BJ (cell line): ENCODE measurements at places on chromosomes 2 and 18. TPM values are rescaled to one million over a fixed set of nuclear protein-coding genes. Genes with fewer than 3 reads are reported as not detected.

MC5R gene
- polyA plus RNA-seq = not detected in 2 replicates

SPAST gene
- 4.5 and 10.3 TPM in 2 replicates for polyA plus RNA-seq

SRD5A2 gene
- 0.01 TPM in 1 of 2 replicates, not detected in the other for polyA plus RNA-seq

CELF4 gene
- polyA plus RNA-seq = not detected in 2 replicates

KCNE4 gene
- polyA plus RNA-seq = 16.6 and 18.5 TPM in 2 replicates

RAD51AP2 gene
- not detected in 2 replicates for polyA plus RNA-seq

DNA sequence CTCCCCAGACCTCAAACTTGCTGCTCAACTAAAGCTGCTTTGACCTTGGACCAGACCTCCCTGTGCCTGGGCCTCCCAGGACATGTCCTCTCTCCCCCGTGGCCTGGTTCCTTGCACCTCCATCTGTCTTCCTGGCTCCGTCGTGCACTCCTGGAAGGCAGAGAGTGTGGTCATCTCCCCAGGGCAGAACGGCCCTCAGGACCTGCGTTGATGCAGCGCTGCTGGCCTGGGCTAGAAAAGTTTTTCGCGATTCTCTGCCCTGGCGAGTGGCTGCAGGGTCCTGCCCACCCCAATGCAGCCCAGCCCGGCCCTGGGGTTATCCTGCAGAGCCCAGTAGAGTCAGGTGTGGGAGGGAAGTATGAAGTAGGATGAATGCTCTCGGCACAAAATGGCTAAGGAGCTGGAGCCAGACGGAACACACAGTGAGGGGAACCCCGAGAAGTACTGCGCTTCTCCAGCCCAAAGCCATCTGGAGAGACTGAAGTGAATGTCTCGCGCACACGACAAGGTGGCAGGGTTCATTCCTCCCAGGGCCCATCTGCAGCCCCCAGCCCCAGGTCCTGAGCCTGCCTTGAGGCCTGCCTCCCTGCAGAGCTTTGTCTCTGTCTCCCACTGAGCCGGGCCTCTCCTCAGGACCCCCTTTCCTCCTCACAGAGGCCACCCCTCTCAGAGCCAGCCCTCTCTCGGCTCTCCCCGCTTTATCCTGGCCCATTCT lies 41.7 kb downstream of the ATOH8 start:
- DNase-seq = no peak

DNA sequence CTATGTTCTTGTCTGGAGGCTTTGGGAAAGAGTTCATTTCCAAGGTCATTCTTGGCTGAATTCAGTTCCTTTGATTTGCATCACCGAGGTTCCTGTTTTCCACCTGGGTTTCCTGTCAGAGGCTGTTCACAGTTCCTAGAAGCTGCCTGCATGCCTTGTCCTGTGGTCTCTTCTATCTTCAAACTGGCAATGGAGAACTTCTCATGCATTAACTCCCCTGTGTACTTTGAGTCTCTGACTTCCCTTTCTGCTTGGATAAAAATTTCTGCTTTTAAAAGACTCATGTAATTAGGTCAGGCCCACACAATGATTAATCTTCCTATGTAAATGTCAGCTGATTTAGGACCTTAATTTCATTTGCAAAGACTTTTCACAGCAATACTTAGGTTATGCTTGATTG lies 499.3 kb upstream of the FANCL start:
- DNase-seq = no peak

- no peak for DNase-seq
Measured at GRCh38 chr18:63588909-63589308, 1.8 kb downstream of the SERPINB13 start.

DNA sequence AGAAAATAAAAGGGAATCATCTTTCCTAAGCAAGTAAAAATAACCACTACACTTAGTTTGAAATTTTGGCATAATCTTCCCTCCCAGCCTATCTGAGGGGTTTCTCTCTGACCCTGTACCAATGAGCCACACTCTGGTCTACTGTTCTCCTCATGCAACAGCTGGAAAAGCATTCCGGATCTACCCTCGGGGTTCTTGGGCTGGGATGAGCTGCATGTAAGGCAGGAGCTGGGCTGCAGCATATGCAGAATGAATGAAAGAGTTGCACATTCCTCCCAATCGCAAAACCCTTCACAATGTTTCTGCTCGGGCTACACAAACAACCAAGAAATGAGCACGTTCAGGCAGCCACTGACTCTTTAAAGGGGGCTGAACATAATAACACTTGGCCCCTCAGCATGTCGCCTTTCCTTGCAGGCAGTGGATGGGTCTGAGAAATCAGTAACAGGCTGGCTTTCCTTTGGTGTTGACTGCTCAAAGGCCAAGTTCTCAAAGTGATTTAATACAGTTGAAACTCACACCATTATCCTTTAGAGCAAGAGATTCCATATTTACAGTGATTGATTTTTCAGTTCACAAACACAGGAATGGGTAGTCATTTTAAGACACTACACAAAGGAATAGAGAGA lies 180.4 kb upstream of the ZFP36L2 start:
- DNase-seq = no peak

DNA sequence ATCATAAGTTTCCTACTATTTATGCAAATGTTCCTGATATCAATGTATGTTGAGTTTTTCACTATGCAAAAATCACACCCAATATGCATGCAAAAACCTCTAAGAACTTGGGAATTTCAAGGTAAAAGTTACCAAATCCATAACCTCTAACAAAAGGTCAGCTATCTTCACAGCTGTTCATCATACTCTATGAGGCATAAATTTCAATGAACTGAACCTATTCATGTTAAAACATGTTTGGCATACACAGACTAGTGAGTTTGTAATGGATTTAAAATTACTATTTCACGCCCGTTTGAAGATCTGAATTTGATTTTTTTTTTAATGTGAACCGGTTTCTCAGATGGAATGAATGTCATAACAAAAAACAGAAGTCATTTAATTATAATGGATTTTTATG lies 100.2 kb downstream of the ATAD2B start:
- no peak for DNase-seq

GRCh38 chr2:43164686-43165085 lies 61.7 kb downstream of the ZFP36L2 start:
- DNase-seq = no peak

- no peak for DNase-seq
Measured at GRCh38 chr18:48683661-48684060, 144.8 kb downstream of the CTIF start.

DNA sequence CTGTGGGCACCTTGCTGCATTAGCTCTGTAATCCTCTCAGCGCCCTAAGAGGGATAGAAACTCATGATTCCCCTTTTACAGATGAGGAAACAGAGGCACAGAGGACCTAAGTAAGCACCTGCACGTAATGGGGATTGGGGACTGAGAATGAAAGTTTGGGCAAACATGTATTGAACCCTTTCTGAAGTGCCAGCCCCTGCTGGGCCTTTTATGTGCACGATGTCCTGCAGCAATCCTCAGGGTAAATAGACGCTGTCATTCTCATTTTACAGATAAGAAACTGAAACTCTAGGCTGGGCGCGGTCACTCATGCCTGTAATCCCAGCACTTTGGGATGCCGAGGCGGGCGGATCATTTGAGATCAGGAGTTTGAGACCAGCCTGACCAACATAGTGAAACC lies 117.4 kb downstream of the STPG4 start:
- no peak for DNase-seq

DNA sequence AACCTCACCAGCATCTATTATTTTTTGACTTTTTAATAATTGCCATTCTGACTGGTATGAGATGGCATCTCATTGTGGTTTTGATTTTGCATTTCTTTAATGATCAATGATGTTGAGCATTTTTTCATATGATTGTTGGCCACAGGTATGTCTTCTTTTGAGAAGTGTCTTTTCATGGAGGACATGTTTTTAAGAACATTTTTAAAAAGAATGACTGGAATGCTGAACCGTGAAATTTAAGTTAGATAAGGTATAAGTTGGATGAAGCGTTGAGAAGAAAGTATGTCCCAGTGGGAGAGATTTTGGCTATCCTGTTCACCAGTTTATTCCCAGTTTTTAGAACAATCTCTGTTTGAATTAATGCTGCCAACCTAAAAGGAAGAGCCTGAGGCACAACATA lies 365.9 kb downstream of the CELF4 start:
- no peak for DNase-seq

DNA sequence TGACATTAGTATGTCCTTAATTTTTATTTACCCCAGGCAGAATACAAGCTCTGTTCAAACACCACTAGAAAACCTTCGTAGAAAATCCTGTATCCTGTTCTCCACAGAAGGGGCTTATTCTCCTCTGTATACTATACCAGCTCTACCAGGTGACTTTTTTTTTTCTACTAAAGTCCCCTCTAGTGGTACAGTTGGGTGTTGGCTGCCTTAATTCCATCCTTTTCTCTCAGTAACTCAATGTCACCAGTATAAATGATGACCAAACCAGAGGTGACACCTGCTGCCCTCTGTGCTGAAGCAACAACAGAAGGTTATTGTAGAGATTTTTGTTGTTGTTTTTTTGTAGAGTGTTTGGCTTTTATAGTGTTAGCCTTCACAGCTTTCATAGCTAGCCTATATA lies 1322.0 kb downstream of the LRP1B start:
- no peak for DNase-seq
